ENCODE measurements at places on chromosomes 7 and 10.

DNA sequence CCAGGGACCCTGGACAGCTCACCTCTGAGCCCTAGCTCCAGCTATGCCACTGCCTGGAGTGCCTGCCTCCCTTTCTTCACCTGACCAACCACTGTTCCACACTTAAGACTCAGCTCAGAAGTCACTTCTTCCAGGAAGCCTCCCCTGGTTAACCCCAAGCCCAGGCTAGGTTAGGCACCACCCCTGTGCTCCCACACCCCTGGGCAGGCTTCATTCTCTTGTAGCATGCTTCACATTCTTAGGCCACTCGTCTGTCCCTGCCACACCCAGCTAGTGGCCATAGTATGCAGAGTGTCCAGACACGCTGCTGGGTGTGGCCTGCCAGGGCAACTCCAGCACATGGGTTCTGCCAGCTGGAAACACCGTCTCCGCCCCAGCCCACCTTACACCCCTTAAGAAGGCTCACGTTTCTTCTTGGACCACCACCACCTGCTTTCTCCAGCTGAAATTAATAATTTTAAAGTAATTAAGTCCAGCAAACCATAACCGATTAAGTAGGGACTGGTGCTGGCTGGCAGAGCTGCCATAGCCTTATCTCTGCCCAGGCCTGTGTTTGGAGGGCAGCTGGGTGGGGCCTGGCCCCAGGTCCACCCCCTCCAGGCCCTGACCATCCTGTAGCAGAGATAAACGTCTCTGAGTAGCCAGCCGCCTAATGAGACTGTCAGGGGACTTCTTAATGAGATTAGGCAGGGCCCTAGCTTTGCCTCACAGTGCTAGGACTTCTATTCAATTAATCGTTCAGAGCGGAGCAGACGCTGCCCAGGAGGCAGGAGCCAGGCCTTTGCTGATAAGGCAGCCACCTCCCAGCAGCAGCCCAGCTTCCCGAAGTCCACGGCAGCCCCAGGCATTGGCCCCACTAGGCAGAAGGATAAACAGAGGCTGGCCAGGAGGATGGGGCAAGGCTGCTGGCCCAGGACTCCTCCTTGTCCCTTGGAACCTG is 20.5 kb downstream of the GRID1 start:
- no peak for DNase-seq

DNA sequence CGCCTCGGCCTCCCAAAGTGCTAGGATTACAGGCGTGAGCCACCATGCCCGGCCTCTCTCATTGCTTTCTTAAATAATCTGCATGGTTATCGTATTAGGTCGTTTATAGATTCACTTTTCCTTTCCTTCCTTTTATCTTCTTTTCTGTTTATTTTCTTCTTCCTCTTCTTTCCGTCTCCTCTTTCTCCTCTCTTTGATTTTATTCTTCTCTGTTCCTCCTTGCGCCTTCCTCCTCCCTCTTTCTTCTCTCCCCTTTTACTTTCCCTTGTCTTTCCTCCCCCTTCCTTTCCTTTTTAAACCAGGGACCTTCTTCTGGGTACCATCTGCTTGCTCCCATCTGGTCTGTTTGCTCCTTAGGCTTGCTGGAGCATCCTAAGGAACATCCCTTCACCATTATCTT is 18.6 kb downstream of the MLLT10 start:
- DNase-seq: no peak

DNA sequence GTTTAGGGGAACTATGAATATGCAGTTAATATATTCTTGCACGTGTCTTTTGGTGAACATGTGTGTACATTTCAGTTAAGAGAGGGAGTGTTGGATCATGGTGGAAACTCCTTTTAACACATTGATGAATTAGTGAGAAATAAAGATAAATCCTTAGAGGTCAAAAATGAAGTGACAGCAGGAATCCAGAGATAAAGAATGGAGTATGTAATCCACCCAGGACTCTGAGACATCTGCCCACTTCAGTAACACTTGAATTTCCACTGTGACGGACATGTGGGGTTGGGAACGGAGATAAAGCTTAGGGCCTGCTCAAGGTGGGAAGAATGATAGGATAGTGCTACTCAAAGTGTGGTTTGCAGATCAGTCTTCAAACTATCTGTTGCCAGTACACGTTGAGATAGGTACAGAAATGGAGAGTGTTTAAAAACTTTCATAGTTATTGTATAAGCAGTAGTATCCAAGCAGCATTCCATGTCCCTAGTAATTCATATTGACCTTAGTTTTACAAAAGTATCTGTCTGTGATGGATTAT is 6.6 kb upstream of the RELN start:
- DNase-seq: no peak

DNA sequence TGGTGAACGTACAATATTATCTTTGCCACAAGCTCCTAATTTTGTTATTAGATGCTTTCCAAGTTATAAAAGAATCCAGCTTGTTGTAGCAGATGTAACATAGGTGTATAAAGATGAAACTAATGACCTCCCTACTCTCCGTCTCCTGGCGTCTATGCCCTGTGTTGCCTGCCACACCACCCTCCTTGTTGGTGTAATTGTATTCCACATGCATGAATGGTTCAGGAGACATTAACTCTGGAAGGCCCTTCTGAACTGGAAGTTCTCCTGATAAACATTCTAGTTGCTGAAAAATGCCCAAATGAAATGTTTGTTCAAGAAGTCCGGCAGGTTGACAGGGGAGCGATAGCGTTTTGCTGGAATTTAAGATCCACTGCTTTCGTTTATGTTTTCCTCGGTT is 53.9 kb upstream of the SEPHS1 start:
- DNase-seq: no peak

GRCh38 chr10:125037145-125037877 is 95.4 kb downstream of the ZRANB1 start:
- DNase-seq: no peak

DNA sequence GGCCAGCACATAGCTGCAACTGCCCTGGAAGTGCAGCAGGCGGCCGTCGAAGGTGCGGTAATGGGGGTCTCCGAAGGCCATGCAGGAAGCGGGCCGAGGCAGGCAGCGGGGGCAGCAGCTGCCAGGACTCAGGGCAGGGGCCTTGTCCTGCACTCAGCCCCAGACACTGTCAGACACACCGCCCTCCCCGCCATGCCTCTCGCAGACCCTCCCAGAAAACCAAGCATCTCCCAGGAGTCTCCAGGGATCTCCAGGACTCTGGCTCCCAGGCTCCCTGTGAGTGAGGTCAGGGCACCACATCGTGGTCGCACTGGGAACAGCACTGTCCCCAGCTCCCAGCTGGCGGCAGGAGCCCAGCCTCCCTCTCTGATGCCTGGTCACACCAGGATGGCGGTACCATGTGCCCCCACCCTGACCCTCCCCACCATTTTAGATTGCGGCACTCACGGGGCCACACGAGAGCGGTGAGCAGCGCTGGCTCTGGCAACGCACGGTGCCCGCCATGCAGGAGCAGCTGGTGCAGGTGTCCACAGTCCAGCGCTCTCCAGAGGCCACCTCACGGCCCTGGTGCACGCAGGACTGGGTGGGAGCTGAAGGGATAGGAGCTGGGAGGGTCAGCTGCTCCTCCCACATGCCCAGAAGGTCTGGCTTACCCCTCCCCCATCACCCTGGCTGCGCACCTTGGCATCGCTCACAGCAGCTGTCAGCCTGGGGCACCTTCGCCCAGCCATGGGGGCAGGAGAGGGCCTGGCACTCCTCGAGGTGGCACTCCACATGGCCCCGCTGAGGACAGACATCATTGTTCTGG is 17.5 kb downstream of the ATP6V1F start:
- peak; percentile 44 for DNase-seq

GRCh38 chr10:21487416-21488180 is 37.9 kb downstream of the SKIDA1 start:
- no peak for DNase-seq

DNA sequence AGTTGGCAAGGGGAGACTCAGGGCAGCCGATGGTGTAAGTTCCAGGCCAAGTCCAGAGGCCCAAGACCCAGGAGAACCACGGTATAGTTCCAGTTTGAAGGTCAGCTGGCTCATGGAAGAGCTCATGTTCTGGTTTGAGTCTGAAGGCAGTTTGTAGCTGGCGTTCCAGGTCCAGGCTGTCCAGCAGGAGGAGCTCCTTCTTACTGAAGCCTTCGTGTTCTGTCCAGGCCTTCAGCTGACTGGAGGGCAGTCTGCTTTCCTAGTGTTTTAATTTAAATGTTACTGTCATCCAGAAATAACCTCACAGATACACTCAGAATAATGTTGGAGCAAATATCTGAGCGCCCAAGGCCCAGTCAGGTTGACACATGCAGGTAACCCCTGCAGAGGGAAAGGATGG is 4.2 kb downstream of the SUN1 start:
- no peak for DNase-seq

DNA sequence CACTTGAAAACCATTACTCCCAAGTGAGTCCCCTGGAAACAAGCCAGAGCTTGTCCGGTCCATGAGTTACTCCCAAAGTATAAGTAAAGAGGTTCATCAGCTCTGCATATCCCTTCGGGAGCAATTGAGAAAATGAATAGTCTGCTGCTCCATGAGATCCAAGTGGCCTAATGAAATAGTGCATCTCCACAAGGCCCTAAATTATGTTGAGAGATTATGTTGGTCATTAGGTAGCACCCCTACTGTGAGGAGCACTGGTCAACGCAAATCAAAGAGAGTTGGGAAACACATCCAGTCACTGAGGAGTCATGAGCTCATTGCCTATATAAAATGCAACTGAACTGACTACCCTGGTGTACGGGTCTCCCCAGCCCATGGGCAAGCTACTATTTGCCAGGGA is 205.5 kb upstream of the AOAH start:
- no peak for DNase-seq

DNA sequence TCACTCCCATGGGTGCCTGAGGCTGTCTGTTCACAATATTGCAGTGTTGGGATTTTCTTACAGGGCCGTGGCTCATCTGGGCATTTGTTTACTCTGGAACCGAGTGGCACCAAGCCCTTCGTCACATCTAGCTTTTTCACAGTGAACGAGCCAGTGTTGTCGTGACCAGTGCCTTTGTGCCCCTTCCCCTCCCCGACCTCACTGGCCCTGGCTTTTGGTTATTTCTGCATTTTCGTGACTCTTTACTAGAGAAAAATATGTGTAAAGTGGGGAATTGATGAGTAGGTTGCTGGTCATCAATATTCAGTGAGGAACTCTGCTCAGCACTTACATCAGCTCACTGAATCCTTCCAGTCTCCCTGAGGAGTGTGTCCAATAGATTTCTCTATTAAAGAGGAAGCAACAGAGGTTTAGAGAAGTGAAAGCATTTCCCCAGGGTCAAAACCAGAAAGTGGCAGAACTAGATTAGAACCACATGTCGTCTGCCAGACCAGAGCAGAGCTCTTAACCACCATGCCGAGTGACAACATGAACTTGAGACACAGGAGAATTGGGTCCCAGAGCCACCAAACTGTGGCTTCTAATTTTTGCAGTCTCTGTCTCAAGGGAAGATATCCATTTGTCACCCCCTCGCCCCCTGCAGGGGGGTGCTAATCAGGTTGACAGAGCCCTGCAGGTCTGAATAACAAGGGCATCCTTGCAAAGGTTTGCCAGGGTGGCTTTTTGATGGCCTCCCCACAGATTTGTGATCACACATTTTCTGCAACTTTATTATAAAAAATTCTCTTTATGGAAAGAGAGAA is 125.3 kb downstream of the CHN2 start:
- DNase-seq: no peak

DNA sequence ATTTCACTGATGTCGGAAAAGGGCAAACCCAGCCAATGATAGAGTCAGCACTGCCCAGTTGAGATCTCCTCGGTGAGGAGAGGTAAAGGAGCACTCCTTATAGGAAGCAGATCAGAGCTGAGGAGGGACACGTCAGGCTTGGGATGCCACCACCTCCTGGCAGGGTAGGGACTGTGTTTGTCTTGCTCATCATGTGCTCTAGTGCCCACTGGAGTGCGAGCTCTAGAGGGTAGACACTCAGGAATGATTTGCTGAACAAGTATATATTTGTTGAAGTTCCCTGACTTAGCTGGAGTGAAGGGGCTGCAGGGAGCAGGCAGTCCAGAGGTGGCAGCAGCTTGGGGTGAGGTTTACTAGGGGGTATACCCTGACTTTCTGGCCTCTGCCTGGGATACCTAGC is 146.5 kb downstream of the NOC3L start:
- no peak for DNase-seq

GRCh38 chr7:1555046-1555812 is 776 bp downstream of the TMEM184A start:
- DNase-seq: no peak

DNA sequence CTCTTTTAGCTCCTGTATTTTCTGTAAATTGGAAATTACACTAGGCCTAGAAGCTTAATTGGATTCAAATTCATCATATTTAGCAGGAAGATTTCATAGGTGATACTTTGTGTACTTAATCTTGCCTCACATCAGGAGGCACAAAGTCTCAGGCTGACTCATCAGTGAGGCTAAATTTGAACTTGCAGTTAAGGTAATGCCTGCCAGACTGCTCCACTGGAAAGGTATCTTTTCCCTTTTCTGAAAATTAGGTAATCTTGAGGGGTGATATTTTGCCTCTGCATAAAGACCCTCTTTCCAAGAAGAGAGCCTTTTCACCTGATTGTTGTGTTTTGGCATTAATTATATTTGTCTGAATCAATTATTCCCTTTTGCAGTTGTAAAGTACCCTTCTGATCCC is 14.6 kb downstream of the PPIA start:
- no peak for DNase-seq

DNA sequence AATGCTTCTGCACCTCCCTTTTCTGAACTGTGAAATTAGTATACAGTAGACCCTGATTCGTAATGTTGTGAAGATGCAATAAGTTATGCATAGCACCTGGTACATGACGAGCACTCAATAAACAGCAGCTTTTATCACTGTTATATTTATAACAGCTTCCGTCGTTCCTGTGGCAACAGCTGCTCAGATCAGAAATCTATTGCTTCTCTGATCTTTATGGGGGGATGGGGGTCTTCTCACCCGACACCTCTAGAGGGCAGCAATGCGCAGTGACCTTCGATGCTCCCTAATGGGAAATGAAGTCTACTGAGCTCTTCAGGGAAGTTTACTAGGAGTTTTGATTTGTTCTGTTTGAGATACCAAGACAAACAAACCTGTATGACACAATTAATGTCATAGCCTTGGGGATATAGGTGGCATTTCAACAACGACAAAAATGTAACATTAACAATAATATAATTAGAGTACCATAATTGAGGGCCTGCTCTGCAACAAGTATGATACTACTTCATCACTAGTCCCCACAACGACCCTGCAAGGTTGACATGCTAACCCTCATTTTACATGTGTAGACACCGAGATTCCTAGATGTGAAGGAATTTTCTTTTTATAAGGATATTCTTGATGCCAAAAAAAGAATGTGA is 289.6 kb downstream of the SFMBT2 start:
- DNase-seq: no peak

- no peak for DNase-seq
Observed at GRCh38 chr7:137611606-137612005, 235.2 kb downstream of the DGKI start.

DNA sequence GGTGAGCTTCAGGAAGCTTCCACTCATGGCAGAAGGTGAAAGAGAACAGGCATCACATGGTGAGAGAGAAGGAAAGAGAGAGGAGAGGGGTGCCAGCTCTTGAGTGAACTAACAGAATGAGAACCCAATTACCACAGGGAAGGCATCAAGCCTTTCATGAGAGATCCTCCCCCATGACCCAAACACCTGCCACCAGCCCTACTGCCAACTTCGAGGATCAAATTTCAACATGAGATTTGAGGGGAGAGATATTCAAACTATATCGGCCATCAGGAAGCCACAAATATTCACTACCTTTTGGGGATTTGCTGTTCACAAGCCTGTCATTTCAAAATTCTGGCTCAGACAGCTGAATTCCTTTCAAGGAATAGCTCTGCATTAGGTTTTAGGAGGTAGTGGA is 39.9 kb upstream of the SMNDC1 start:
- peak; percentile 65 for DNase-seq

Data from NCI-H1105 treated with DMSO at 0.1 percent for 48 hours (cell line).